T-helper 22 cell (primary cell): ENCODE measurements at places on chromosomes 4 and X.

DNA sequence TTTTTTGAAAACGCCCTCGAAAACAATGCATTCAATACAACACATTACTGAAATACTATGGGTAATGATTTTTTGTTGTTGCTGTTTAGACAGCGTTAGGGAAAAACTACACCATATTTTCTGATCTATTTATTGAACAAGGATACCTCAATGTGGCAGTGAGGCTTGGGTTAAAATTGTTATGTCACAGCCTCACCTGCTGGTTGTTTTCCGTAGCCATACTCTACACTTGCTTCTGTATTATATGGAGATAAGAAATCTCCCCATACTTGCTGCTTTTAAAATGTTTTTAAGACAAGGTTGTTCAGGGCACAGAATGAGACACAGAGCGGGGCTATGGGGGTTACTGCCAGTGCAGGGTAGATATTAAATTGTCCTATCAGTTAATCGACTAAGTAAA is 221.6 kb upstream of the FTHL17 start:
- DNase-seq = no peak

DNA sequence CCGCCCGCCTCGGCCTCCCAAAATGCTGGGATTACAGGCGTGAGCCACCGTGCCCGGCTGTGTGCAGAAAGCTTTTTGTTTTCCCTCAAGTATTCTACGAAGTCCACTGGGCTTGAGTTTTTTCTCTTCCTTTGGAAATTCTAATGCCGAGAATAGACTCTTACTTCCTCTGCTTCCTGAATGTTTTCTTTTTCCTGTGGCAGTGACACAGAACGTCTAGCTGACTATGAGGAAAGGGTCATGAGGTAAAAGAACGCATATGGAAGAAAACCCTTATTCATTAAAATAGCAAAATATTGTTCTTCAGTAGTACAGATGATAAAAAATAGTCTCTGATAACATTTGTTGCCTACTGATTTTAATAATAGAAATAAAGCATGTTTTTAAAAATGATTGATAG is 4.9 kb upstream of the SLC25A4 start:
- no peak for DNase-seq

- no peak for DNase-seq
These were observed 958.3 kb upstream of the ADGRL3 start for GRCh38 chr4:60241866-60242265.

DNA sequence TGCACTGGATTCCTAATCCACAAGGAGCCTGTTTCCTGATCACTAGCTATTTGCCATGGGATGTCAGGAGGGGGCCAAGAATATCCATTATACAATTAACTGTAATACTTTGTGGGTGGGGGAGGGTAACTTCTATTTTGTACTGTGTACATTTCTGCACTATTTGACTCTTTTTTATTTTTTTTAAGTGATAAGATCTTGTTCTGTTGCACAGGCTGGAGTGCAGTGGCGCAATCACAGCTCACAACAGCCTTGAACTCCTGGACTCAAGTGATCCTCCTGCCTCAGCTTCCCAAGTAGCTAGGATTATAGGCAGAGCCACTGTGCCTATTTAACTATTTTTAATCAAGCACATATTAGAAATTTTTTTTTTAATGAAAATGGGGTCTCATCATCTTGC is 134.1 kb downstream of the ELOVL6 start:
- DNase-seq = no peak

DNA sequence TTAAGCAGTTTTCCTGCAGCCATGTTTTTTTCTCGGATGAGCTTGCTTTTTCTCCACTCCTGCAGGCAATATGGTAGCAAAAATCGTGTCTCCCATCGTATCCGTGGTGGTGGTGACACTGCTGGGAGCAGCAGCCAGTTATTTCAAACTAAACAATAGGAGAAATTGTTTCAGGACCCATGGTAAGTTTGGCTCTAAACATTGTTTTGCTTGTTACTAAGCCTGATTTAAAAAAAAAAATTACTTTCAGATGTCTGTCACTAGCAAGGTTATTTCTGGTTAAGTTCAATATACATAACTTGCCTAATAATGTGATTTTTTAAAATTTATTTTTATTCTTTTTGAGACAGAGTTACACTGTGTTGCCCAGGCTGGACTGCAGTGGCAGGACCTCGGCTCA is 17.5 kb upstream of the GYG2 start:
- no peak for DNase-seq

DNA sequence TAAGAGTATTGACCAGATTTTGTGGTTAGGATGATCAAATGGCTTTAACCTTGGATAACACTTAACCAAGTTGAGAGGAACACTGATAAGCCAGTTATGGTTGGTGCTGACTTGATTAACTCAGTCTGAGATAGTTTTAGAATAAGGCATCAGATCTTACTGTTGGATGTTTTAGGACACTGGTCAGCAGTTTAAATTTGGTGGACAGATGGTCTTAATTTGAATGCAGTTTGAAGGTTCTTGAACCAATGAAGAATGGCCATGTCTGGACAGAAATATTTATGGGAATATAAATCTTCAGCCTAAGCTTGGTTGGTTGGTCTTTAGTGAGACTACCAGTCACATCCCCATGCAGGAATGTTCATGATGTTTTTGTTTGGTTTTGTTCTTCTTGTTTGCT is 2.6 kb upstream of the GIMD1 start:
- DNase-seq = no peak

- DNase-seq = no peak
These were observed 41.7 kb downstream of the PRPS1 start for GRCh38 chrX:107669885-107670628.

DNA sequence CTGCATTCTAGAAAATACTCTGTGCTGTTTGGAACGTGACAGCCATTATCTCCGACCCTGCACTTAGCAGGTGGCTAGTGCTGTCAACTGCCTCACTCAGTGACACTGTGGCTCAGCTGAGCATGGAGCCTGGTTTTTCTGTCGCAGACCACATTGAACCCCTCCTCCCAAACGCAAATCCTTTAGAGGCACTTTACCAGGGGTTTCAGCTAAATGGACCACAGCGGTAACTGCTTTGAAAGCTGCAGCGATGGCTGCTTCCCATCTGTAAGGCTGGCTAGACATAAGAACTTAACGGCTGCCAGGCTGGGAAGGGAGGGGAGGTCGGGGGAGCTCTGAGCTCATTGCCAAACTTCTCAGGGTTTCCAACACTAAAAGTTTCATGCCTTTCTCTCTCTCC is 8.1 kb downstream of the SLC34A2 start:
- no peak for DNase-seq

DNA sequence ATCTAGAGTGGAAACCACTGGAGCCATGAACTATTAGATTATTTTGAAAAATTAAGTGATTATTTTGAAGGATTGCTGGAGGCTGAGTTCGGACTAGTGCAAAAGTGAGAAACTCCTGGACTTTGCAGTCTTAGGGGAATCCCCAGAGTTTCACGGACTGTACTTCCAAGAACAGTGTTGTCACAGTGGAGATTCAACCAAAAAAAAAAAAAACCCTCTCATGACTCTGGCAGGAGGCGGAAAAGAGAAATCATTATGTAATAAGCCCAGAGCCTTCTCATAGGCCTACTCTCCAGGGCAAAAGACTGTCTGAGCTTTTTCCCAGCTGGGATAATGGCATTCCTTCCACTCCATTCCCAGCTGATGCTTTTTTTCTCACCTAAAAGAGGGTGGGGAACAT is 16.8 kb upstream of the C4orf51 start:
- no peak for DNase-seq

GRCh38 chr4:141541851-141542250 is 94.5 kb upstream of the IL15 start:
- no peak for DNase-seq

DNA sequence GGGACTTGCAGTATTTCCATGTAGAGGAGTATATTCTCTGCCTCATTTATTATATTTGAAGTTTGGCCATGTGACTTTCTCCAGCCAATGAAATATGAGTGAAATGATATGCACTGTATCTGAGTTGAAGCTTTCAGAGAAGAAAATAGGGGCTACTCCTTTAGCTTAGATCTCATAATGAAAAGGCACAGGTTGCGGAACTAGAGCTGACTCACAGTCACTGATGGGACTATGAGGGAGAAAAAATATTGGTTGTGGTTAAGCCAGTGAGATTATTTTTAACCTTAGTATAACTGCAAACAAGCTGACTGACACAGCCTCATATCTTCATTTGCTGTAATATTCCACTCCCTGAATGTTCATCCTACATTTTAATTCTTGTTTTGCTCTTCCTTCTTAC is 1104.3 kb downstream of the RPA4 start:
- DNase-seq = no peak

GRCh38 chr4:184806229-184806550 is 19.6 kb downstream of the ACSL1 start:
- DNase-seq = no peak

- no peak for DNase-seq
These were observed 31.5 kb downstream of the RAI2 start for GRCh38 chrX:17829566-17829965.

DNA sequence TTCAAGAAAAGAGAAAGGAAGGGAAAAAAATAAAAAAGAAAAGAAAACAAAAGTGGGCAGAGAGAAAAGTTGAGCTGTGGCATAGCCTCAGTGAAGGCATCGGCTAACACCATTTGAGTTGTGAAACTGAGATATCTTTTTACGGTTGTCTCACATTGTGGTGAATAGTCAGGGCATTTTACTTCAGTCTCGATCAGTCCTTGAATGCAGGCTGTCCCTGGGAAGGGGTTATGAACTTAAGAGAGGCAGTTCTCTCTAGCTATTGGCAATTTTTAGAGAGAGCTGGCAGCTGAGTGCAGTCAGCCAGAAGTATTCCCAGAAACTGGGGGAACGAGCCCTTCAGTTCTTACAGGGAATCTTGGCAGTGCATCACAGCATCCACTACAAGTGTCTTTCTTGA is 93.5 kb upstream of the SLC6A14 start:
- DNase-seq = no peak

DNA sequence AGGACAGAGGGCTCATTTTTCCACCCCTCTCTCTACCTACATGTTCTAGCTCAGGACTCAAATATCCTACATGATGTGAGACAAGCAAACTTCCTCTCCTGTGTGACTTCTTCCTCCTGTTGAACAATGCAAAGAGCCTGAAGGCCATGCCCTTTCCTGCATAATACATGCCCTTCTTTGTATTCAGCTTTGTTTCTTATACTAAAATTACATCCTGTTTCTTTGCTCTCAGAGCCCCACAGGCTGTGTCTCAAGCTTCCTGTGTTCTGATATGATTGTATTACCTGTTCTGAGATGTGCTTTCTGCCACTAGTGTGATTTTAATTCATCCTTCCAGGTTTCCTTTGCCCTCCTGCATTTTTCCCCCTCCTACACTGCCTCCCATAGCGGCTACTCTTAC is 166.4 kb upstream of the AFF2 start:
- DNase-seq = no peak

GRCh38 chr4:76725039-76725438 is 172.9 kb downstream of the SOWAHB start:
- DNase-seq = no peak

GRCh38 chrX:31213941-31214340 is 142.1 kb upstream of the FTHL17 start:
- no peak for DNase-seq

- no peak for DNase-seq
These were observed 286.5 kb downstream of the EPHA5 start for GRCh38 chr4:65383589-65384305.

DNA sequence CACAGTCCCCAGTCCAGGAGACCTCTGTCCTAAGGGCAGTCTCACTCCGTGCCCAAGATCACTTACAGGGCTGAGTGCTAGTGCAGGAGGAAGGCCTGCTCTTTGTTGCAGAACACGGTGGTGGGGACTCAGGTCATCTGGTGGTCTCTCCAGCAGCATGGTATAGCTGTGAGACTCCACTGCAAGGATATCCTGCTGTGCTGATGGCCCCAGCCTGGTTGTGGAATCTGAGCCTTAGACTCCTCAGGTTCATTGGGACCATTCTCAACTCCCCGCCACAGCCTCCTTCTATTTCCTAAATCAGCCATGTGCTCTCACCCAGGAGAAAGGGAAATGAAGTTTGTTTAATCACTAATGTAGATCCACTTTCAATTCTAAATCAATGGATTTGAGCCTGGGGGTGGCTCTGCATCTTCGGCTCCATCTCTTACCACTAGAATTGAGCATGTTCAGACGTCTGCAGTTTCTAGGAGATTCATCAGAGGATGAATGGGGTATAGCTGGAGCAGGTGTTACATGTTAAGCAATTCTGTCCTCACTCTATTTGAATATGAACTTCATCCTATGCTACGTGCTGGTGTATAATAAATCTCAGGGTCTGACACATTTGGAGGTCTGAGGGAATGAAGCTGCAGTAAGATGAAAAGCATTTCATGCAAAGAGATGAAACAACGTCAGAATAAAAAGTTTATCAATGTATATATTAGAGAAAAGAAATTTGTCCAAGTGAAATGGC is 189.2 kb downstream of the MGST2 start:
- no peak for DNase-seq

DNA sequence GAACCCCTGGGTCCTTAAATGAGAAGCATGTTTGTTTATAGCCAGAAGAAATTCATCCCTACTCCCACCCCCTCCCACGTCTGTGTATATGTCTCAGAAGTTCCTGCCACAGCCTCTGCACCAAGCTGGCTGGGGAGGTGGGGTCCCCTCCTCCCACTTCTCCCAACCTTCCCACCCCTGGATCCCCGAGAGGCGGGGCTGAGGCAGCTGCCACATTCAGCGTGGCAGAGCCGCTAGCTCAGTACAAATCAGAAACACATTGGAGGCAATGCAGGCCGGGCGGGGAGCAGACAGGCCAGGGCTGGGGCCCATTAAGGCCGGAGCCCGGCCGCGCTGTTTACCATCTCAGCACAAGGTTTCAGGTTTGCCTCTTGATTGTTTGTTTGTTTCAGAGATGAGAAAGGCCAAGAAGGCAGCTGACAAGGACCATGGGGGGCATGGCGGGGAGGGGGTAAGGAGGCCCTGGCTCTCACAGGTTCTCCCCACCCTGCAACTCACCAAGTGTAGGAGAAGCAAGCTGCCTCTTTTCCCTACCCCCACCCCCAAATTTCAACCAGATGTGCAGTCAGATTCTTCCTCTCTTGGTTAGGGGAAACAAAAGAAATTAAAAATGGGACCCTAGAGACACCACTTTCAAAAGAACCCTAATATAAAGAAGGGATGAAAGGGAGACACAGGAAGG is 22.3 kb downstream of the PJA1 start:
- no peak for DNase-seq

DNA sequence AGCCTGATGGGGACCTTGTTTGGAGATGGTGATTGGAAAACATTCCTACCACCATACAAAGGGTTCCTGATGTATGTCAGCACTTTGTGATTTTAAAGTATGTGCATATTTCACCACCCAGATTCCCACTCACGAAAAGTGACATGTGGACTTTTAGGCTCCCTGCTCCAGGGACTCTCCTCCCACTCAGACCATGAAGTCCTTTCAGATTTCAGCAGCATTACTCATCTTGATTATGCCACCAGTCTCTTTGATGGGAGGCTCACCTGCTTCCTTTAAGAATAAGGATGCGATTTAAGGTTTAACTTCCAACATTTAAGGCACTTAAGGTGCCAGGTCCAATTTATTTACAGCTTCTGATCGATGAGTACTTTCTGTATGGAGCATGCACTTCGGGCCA is 204.4 kb downstream of the PPARGC1A start:
- DNase-seq = no peak

- no peak for DNase-seq
These were observed 57.9 kb downstream of the DKK2 start for GRCh38 chr4:106978046-106978774.

GRCh38 chrX:67436867-67437266 is 107.0 kb upstream of the AR start:
- DNase-seq = no peak
